ENCODE measurements at places on chromosomes 12 and 14.

- no peak for DNase-seq
Observed at GRCh38 chr14:98085751-98086150, 1186.2 kb downstream of the BCL11B start.

DNA sequence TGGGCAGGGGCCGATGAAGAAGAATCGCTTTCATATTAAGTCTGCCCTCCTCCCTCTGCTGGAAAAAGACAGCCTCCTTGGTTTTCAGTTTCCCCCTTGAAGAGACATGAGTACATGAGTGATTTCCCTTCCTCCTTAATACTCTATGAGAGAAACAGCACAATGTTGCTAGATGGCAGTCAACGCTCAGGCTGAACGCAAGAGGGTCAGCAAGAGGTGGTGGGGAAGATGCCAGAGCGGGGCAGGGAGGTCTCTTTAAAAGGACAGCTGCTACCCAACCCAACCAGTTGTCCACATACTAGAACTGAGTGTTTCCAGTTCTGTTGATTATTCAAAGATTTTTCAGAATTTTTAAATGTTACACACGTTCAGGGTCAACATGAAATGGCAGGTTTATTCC is 22.8 kb downstream of the CRACR2A start:
- peak; percentile 56 for DNase-seq

DNA sequence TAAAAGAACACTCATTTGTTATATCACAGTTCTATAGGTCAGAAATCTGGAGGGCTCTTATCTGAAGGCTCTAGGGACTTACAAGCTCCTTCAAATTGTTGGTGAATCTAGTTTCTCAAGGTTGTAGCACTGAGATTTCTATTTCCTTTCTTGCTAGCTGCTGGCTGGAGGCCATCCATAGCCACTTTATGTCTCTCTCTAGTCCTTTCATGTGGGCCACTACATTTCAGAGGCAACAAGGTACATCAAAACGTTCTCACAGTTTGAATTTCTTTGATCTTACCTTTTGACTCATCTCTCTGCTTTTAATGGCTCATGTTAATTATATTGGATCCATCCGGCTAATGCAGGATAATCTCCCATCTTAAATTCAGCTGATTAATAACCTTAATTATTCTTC is 286.8 kb downstream of the DIO2 start:
- no peak for DNase-seq

DNA sequence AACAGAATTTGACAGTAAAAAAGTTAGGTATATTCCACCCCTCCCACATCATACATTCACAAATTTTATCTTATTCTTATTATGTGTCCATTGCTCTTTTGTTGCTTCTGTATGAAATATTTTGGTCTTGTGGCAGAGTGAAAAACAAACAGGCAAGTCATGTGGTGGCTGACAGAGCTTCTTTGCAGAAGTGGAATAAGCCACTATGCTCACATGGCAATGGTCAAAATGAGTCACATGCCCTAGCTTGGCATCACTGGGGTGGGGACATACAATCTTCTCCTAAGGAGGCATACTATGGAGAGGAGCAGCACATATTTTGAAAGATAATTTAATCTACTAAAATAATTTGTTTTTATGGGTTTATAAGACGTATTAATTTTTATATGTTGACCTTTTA is 27.7 kb upstream of the CMA1 start:
- DNase-seq = peak; percentile 42

DNA sequence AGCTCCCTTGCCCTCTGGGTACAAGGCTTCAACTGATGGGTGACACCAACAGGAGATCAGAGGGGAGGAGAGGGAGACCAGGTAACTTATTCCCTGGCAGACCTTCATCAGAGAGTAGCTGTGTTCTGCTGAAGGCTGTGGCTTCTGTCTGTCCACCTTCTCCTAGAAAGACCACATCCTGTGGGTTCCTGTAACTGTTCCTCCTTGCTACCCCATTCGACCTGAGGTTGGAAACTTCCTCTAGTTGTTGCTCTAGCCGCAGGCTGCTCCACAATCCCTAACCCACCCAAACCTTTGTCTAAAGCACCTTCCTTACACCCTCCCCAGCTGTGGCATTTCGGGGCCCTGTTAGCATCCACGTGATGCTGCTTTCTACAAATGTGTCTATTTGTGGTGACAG is 454.2 kb downstream of the DPF3 start:
- DNase-seq = peak; percentile 57

DNA sequence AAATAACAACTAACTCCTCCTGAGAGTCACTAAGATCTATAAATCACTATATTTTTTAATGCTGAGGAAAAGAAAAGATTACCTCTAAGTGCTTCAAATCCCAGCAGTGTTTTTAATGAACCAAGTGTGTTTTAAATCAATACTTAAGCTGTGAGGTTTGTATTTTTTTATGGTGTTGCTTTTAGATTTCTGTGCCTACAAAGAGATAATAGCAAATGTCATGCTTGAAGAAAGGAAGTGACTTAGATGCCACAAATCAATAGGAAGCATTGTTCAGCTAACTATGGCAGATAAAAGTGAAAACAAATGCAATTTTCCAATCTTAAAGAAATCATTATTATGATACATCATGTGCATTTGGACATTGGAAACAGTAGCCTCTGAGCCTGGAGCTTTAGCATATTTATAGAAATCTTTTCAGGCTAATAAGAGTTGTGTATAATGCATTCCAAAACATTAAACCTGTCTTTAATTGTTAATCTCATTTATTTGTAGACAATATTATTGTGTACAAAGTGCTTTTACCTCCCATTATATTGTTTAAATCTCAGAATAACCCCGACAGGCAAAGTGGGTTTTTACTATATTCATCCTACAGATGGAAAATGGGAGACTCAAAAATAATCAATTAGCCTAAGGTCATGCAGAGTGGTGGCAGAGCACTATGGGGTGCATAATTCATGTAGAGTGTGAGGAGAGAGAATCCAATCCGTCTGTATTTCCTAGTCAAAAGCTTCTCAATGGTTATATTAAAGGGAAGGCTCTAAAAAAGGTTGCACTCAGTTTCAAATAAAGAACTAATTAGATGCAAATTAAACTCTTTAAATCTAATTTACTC is 486.2 kb downstream of the NAV3 start:
- no peak for DNase-seq

- DNase-seq = peak; percentile 83
Observed at GRCh38 chr12:96501133-96501761, 11.9 kb downstream of the CFAP54 start.

GRCh38 chr12:6935371-6936193 is 7.8 kb downstream of the ATN1 start:
- no peak for DNase-seq

- DNase-seq = no peak
Observed at GRCh38 chr14:77036484-77037214, 8.1 kb upstream of the IRF2BPL start.

DNA sequence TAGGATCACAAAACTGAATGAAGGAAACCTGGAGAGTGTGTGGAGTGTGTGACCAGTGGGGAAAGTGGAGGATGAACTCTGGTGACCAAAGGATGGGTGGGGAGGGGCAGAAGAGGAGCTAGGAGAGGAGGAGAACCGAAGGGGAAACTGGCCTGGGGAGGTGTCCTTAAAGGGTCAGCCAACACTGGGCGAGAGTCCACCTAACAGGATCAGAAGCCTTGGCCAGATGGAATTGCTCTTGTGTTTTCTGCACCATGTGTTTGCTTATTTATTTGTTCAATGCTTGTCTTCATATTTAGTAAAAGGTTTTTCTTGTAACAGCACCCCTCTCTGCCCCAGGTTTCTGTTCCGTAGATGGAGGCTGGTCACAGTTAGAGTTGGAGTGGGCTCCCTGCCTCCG is 34.5 kb upstream of the ATP23 start:
- no peak for DNase-seq

- DNase-seq = no peak
Observed at GRCh38 chr12:3222979-3223378, 145.8 kb downstream of the TSPAN9 start.

- peak; percentile 57 for DNase-seq
Observed at GRCh38 chr14:87615822-87616679, 376.9 kb downstream of the GALC start.

DNA sequence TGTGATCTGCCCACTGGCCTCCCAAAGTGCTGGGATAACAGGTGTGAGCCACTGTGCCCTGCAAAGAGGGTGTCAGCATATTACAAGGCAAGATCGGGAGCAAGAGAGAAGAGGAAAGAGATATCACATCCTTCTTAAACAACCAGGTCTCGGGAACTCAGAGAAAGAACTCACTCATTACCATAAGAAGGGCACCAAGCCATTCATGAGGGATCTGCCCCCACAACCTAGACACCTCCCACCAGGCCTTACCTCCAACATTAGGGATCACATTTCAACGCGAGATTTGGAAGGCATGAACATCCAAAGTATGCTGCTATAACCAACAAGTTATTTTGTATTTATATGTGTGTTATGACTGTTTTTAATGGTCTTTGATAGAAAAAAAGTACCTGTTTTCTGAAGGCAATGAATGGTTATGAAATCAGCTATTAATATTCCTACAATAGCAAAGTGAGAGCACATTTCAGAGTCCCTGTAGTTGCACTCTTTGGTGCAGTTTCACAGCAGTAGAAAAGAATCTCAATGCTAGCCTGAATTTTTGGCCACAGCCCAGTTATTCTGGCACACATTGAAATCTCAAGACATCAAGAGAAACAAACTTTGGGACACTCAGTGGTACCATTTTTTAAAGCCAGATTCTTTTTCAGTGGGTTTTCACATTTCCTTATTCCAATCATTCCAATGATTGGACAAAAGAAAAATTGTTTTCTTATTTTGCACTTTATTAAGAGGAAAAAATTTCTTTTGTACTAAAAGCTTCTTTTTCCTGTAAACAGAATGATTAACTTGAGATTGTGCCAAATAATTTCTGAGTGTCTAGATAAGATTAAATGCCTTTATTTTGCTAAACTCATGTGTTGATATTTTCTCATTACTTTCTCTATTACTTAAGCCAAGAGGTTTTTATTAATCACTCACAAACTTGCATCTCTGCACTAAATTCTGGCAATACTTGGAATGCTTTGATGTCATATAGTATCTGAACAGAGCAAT is 582.6 kb upstream of the ATP2B1 start:
- no peak for DNase-seq

DNA sequence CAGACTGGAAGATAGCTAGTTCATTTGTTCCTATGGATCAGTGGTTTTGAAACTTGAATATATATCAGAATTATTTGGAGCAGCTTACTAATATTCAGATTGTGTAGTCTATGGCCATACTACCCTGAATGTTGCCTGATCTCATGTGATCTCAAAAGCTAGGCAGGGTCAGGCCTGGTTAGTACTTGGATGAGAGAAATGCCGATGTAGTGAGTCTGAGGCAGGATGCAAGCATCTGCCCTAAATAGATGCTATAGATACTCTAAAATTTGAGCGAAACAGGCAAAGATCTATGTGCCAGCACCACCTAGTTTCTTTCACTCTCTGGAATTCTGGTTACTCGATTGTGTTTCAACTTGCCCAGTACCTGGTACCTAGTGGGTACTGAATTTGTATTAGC is 40.9 kb downstream of the FRMD6 start:
- DNase-seq = no peak

GRCh38 chr14:63513756-63514155 is 29.4 kb downstream of the PPP2R5E start:
- no peak for DNase-seq

- DNase-seq = no peak
Observed at GRCh38 chr12:57549203-57549908, 488 bp upstream of the KIF5A start.

DNA sequence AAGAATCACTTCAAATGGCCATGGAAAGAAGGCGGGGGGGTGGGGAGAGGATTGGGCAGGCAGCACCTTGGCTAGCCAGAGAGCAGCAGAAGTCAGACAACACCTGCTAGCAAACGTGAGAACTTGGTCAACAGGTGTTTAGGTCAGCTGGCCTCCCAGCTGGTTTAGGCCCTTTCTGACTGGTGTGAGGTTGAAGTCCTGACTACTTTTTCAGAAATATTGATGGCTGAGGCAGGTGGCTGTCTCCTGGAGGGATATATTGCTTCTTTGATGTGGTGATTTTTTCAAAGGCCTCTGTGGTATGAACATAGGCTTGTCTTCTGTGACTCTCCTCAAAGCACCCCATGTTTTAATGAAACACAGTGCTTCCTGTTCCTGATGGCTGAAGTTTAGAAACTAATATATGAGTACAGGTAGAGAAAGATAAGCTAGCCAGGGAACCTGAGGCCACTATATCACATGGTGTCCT is 238.2 kb upstream of the SSTR1 start:
- no peak for DNase-seq

DNA sequence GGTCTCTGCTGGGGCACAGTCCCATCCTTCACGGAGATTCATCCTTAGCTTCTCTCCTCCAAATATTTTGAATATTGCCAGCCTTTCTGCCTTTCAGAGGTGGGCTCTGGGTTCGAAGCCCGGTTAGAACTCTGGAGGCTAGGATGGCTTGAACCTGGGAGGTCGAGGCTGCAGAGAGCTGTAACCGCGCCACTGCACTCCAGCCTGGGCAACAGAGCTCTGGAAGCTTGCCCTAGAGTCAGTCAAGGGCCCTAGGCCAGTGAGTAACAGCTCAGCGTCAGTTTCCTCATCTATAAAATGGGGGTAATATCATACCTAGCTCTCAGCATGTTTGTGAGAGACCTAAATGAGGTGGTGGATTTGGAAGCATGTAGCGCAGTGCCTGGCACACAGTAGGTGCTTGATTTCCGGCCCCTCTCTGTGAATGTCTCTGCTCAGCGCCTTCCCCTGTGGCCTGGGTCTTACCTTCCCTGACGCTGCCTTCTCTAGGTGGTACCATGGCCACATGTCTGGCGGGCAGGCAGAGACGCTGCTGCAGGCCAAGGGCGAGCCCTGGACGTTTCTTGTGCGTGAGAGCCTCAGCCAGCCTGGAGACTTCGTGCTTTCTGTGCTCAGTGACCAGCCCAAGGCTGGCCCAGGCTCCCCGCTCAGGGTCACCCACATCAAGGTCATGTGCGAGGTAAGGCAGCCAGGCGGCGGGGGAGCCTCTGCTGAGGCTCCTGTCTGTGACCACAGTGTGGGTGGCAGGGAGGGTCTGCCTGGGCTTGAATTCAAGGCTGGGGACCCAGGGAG is 3.4 kb downstream of the PTPN6 start:
- no peak for DNase-seq

GRCh38 chr14:100788942-100789341 is 37.0 kb upstream of the MEG3 start:
- DNase-seq = peak; percentile 11

- DNase-seq = no peak
Observed at GRCh38 chr12:18332173-18332572, 70.9 kb downstream of the PIK3C2G start.

- DNase-seq = peak; percentile 4
Observed at GRCh38 chr14:70239802-70240201, 51.1 kb upstream of the SLC8A3 start.

DNA sequence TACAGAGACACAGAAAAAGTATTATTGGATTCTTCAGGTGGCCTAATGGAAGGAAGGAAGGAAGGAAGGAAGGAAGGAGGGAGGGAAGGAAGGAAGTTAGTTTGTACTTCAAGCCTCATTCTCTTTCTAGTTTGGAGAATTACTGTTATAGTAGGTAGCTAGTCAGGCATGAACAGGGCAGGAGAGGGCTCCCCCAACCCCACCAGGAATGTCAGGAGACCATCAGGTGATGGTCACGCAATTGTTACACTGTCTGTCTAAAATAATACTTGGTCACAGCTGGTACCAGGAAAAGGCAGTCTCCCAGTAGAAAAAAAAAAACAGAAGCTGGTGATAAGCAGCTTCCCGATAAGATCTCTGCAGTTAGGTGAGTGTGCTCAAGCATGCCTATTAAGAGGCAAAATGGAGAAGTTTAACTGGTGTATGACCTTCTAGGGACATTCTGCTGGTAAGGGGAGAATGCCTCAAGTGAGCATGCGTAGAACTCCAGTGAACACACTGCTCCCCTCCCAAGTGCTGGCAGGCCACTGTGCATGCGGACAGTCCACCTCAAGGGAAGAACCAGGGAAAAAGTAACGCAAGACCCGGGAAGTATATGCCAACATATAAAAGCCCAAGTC is 358.4 kb upstream of the SOX5 start:
- peak; percentile 59 for DNase-seq

Measured in NB4 (cell line).